NCI-H1417 treated with DMSO at 0.1 percent for 48 hours (cell line): ENCODE measurements at places on chromosomes 2 and 18.

- no peak for DNase-seq
Measured at GRCh38 chr2:238584617-238585016, 157.9 kb downstream of the ASB1 start.

- DNase-seq: no peak
Measured at GRCh38 chr18:730692-731091, 18.3 kb upstream of the ENOSF1 start.

GRCh38 chr2:39140322-39140847 lies 19.5 kb upstream of the SOS1 start:
- no peak for DNase-seq

- no peak for DNase-seq
Measured at GRCh38 chr18:74303306-74303705, 11.5 kb upstream of the CYB5A start.

- DNase-seq: no peak
Measured at GRCh38 chr18:2657788-2658458, 2.4 kb downstream of the SMCHD1 start.

GRCh38 chr2:207285473-207285815 lies 119.7 kb upstream of the KLF7 start:
- no peak for DNase-seq

DNA sequence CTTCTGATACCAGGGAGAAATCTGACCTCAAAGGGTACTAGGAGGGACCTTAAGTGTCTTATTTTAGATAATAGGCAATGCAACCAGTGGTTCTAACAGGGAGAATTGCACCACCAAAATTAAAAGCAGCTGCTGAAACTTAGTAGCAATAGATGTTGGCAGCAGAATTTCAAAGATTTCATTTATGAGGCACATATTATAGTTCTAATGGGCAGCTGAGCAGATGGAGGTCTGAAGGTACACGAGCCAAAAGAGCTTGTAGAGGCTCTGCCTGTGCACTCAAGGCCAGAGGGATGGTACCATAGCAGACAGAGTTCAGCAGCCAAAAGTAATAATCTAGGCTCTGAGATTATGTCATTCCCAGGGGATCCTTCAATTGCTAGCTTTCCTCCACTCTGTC lies 87.3 kb upstream of the NCKAP5 start:
- DNase-seq: no peak

DNA sequence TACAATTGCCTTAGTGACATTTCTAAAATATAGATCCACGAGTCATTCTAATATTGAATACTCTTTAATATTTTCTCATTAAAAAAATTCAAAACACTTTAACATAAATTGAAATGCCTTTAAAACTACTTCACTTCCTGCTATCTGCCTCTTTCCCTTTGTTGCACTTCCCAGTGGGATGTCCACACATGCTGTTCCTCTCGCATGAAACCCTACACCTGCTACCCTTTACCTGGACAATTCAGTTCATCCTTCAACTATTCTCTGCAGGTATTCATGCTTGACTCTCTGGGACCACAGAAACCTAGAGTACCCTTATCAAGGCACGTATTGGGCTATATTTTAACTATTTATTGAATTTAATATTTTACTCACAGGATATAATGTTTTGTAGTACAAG lies 373.3 kb upstream of the GALNT5 start:
- no peak for DNase-seq

DNA sequence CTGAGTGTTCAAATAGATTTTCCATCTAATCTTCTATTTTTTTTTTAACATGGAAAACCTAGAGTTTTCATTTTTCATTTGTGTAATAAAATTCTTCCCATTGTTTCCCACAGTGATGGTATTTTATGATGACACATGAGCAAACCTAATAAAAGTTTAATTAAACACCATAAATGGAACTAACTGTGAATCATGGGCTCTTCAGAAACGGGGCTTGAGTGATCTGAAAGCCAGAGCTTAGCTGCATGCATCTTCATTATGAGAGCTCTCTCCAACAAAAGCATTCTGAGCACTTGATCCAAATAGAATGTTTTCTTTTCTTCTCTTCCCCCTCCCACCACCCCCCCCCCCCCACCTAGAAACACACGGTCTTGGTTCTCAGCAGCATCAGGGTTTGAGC lies 82.1 kb upstream of the REV1 start:
- DNase-seq: no peak

DNA sequence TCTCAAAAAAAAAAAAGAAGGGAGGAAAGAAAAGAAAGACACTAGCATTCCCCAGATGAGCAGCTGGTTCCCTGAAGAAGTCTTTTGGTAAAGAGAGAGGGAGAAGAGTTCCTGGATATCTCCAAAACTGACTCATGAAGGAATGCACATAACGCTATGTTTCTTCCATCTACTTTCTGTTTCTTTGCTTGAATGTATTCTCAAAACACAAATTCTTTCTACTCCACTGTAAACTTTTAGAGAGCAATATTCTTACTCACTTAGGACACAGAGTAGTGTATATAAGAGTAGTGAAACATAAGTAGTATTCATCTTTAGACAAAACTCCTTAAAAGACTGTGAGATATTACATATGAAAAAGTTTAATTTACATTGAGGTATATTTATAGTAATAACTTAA lies 64.2 kb downstream of the TRIP12 start:
- no peak for DNase-seq

- no peak for DNase-seq
Measured at GRCh38 chr18:57084331-57085271, 62.3 kb upstream of the BOD1L2 start.

DNA sequence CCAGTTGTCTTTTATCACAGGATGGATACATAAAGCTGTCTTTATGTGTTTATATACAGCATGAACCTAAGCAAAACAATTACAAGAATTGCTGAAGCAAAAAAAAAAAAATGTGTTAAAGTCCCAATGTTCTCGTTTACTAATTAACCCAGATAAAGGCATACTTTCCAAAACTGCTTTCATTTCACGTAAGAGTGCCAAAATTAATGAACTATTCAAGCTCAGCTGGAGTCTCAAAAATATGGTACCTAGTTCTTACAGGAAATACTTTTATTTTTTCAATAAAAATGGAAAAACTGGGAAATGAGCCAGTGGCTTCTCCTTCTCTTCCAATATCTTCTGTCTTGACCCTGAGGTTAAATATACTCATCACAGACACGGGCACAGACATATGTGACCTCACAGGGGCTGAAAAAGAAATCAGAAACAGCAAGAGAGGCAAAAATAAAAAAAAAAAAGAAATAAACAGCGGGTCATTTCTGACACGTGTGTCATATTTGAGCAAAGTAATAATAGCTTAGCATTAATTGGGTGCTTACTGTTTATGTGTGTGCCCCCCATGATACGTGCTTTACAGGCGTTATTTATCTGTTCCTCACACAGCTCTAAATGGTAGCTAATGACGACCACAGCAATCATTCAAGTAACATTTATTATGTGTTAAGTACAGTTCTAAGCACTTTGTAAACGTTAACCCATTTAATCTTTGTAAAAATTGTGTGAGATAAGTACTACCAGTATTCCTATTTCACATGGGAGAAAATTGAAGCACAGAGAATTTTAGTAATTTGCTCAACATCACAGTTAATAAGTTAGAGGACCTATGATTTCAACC lies 158.0 kb upstream of the MMADHC start:
- no peak for DNase-seq

DNA sequence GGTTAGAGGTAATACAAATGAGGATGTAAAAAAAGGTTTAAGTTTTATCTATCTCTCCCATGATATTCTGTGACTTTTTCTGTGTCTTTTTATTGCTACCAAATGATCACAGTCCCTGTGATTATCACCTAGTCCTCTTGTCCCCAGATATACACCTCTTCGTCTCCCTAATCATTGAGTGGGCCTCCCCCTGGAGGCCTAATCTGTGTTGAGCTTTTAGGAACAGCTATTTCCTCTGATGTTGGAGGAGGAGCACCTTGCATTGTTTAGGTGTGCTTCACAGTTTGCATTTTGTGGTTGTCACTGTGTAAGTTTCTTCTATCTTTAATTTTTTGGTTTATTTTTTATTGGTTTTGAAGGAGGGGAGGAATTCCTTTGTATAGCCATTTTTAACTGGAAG lies 33.3 kb downstream of the CCDC85A start:
- DNase-seq: no peak

DNA sequence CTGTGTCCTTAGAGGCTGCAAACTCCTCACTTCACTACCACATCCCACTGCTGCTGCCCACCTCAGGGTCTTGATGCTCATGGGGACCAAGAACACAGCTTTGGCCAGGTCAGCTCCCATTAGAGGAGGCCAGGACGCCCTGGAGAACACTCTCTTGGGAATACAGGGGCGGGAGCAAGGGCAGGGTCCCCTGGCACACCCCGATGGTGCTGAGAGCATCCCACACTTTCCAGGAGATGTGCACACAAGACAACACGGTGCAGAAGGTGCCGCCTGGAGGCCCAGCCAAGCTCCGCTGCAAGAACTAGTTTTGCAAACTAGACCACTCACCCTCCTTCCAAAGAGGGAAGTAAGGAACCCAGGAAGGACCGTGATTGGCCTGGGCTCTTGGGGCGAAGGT lies 304.4 kb upstream of the SALL3 start:
- no peak for DNase-seq

DNA sequence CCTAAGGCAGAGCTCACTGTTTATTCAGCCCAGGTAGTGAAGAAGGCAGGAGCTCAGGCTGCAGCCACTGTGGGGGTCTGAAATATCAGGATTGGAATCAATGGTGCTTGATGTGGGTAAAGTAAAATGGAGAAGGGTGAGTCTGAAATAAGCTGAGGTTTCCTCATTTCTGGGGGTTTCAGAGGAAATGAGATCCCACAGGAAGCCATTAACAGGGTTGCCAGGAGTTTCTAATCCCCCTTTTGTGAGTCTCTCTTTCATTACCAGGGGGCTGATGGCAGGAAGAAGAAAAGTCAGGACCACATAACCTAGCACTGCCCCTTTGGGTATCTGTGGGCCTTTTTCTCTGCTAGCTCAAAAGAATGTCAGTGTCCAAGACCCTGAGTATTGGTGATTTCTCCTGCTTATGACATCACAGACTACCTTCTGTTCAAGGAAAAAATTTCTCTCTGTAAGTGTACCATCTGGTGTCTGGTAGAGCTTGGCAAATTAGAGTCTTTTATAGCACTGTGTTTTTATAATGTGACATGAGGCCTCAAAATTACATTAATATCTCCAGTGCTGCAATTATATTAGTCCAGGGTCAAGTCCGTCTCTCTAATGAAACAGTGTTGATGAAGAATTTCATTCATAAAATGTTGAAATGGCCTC lies 56.0 kb downstream of the LBH start:
- no peak for DNase-seq

GRCh38 chr2:11976073-11976472 lies 229.6 kb downstream of the LPIN1 start:
- no peak for DNase-seq

GRCh38 chr18:54776282-54776977 lies 51.8 kb upstream of the RAB27B start:
- no peak for DNase-seq

GRCh38 chr2:185757356-185757755 lies 18.8 kb downstream of the FSIP2 start:
- no peak for DNase-seq

DNA sequence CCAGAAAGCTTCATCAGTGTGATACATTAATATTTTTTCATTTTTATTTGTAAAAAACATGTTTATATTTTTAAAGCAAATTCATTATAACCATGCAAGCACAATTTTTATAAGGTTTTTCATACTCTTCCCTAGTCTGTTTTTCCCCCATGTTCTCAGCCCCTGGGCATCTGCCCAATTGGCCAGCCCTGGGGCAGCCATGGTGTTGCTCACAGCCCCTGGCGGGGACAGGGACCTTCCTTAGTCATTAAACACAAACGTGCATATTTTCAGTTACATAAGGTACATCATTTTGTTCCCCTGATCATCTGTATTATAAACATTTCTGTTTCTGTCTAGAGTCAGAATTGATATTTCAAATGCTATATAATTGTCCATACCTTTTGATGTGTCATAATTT lies 150.0 kb downstream of the ESCO1 start:
- DNase-seq: no peak

DNA sequence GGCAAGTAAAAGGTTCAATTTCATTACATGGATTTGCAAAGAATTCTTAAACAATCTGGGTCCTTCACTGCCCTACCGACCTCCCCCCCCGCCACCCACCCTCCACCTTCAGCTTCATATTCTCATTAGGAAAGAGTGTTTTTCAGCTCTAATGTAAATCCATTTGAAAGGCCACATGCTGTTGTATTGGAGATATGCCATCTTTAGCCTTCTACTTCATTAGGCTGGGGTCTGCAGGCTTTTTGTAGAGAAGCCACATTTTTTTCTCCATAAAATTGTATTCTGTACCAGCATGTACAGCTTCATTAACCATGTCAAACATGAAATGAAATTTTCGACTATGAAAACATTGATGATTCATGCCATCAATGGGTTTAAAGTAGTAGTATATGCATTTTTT lies 42.8 kb upstream of the THUMPD2 start:
- no peak for DNase-seq

GRCh38 chr2:30127016-30127893 lies 19.6 kb upstream of the YPEL5 start:
- DNase-seq: no peak

GRCh38 chr2:171089489-171089888 lies 71.2 kb downstream of the TLK1 start:
- no peak for DNase-seq

DNA sequence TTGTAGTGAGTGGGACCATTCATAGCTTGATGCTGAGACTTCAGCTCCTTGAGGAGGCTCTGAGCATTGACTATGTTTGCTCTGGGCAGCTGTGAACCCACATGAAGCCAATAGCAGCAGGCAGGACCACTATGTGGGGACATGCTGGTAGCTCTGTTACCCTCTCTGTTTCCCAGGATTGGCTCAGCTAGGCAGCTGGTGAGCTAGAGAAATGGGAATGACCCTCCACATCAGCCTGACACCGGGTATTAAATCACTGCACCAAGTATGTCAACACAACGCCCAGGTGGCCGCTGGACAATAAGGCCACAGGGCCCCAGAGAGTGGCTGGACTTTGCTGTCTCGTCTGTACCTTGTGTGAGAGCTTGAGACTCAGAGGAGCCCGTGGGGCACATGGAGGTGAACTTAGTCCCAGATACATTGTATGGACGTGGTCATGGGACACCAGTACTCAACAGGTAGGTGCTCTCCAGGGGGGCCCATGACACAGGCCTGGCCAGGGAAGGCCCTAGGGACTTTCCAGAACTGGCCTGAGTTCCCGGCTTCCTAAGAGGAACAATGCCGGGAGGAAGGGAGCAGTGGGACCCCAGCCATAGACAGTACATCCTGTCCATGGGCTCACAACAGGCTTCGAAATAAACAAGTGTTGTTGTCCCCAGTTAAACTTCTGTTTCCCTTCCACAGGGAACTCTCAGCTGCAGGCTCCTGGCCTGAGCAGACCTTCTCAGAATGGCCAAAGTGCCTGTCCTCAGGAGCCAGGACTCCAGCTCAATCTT lies 35.2 kb downstream of the HS1BP3 start:
- no peak for DNase-seq

DNA sequence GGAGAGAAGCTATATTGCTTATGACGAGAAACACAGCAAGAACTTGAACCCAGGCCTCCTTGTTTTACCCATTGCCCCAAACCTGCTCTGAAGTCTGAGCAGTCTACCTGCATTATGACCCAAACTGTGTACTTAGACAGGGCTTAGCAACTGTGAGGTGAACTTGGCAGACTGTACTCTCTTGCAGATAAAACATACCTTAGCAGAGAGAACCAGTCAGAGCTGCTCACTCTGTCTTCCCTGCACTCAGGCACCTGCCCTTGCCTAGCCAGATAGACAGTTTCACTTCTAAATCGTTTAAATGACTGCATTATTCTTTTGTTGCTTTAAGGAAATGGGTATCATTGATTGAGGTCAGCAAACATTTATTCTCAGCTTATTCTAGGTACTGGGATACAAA lies 20.3 kb downstream of the ITPRID2 start:
- DNase-seq: no peak
